Stimulated activated CD4-positive, alpha-beta T cell treated with anti-CD3 and anti-CD28 coated beads, Interleukin-12 subunit alpha, Interleukin-12 subunit beta, amount 100 ng/mL, for 48 hours (primary cell): ENCODE measurements at places on chromosomes 7 and 10.
A peak's percentile ranks its signal among the peaks of the same experiment; 100 is the strongest.

GRCh38 chr7:66301249-66301648 lies 96.1 kb downstream of the TPST1 start:
- no peak for DNase-seq

DNA sequence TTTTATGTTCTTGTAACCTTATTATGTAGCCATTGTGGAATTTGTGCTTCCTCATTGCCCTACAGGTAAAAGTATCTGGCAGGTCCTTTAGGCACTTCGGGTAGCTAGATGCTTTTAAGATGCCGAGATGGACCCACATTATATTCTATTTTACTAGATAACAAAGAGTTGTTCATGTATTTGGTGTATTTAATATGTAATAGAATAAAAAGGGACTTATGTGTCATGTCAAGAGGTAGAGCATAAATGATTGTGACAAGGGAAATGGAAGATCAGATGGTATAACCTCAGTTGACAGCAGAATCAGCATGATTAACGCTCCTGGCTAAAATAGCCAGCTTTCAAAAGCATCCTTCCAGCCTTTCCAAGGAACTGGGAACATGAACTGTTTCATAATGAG lies 50.6 kb downstream of the NPY start:
- DNase-seq = no peak

DNA sequence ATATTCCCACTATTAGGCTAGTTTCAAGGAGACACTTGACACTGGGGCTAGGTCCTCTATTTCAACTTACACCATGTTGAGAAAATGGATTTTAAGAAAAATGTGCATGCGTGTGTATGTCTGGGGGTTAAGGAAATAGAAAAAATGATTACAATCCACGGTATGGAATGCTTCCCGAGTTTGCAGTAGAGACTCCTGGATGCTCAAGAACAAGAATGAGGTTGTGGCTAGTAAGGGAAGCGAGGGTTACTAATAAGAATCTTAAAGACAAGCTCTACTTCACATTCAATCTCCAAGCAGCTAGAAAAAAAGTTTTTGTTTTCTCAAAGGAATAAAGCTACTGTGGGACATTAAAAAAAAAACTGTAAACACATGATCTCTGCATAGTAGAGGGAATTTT lies 54.7 kb downstream of the ANK3 start:
- DNase-seq = no peak

DNA sequence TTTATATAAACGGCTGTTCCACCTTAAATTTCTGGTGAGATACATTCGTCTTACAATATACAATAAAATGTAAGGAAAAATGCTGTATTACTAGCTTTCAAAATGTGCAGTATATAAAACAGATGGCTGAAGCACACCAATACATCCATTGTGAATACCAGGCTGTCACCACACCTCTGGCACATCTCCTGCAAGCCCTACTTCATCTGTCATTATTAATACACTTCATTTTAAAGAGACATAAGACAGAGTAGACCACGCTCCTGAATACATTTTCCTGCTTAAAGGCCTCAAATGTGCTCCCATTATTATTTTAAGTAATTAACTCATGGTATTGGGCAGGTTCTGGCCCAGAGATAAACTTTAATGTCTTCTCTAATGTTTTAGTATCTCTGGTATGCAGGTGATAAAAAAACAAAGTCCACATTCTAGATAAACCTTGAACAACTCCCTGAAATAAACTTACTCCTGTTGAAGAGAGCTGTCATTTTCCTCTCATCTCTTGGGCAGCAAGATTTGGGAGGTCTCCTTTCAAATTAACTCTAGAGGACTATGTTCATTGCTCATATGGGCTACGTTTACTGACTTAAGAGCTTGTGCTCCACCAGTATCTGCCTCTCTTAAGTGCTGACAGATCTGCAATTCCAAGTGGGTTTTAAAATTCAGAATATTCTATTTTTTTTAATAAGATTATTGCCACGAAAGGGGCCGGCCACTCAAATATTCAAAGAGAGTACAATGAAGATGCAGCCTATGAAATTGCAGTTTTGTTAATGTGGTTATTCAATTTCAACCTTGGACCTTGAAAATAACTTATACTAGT lies 396.5 kb upstream of the SEMA3D start:
- DNase-seq = no peak

DNA sequence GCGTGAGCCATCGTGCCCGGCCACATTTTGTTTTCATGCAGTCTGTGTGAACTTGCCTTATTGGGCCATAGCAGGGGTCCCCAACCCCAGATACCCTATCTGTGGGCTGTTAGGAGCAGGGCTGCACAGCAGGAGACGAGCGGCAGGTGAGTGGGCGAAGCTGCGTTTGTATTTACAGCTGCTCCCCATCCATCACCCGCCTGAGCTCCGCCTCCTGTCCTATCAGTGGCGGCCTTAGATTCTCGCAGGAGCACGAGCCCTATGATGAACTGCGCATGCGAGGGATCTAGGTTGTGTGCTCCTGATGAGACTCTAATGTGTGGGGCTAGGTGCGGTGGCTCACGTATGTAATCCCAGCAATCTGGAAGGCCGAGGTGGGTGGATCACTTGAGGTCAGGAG lies 293.9 kb downstream of the CAMK1D start:
- no peak for DNase-seq

DNA sequence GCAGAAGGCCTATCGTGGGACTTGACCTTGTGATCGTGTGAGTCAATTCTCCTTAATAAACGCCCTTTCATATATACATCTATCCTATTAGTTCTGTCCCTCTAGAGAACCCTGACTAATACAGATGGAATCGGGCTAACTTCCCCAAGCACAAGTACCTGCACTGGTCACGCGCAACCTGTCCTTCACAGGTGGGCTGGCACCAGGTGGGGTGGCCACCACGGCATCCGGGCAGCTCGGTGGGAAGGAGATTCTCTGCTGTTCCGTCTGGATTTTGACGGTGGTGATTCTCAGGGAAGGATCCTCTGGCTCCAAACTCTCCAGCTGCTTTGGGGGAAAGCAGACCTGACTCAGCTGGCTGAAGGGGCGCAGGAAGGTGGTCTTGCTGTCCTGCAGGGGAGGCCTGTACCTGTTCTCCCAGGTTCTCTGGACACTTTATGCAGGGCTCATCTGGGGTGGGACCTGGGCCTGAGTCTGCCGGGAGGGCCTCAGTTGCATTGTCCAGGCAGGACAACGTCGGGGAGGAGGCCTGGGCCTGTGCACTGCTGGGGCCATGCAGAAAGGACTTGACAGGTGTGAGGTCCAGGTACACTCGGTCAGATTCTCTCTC lies 61.1 kb downstream of the VWA2 start:
- no peak for DNase-seq

- DNase-seq = no peak
Observed at GRCh38 chr7:41003611-41003940, 699.3 kb downstream of the INHBA start.

GRCh38 chr7:5217851-5218331 lies 27.9 kb downstream of the WIPI2 start:
- DNase-seq = no peak

GRCh38 chr10:73529089-73529832 lies 33.4 kb upstream of the PPP3CB start:
- peak; percentile 18 for DNase-seq

DNA sequence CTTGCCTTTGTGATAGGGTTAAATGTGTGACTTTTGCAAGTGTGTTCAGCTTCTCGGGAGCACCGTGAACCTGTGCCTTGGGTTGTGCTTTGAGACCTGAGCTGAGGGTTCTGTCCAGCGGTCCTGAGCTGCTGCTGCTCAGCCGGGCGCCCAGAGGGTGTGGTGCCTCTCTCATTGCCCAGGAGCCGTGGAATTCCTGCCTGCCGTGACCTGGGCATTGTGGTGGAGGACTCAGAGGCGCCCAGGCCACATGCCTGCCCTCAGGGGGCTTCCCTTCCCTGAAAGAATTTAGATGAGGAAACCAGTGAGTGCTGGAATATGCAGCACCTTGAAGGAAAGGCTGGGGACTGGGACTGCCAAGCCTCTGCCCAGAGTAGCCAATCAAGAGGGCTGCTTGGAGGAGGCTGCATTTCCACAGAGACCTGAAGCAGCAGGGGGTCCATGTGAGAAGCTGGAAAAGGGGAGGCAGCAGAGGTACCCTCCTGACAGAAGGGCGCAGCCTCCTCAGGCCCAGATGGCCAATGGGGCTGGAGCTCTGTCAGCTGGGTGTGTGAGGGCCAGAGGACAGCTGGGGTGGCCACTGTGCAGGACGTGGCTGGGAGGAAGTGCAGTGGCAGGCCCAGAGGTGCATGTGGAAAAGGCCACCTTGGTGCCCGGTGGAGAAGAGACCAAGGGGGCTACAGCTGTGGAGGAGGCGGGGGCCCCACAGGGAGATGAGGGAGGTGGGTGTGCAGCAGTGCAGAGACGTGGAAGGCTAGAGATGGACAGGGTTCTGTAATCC lies 107.3 kb downstream of the NKX6-2 start:
- no peak for DNase-seq
